NCI-H524 treated with DMSO at 0.1 percent for 48 hours (cell line): ENCODE measurements at places on chromosomes 16 and 17.

GRCh38 chr17:71201639-71202038 lies 919.2 kb upstream of the SOX9 start:
- DNase-seq = no peak

GRCh38 chr16:13529193-13529982 lies 390.6 kb upstream of the ERCC4 start:
- no peak for DNase-seq

DNA sequence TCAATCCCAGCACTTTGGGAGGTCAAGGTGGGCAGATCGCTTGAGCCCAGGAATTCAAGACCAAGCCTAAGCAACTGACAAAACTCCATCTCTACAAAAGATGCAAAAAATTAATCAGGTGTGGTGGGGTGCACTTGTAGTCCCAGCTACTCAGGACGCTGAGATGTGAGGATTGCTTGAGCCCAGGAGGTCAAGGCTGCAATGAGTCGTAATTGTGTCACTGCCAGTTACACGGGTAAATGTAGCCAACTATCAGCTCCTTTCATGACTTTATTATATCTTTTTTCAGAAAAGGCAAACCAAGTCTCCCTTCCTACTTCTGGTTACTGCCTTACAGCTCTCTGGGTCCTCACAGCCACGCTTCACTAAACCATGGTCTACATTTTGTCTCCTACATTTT lies 4.0 kb downstream of the SDF2 start:
- no peak for DNase-seq

GRCh38 chr17:63178530-63178929 lies 212.5 kb downstream of the TANC2 start:
- DNase-seq = no peak

DNA sequence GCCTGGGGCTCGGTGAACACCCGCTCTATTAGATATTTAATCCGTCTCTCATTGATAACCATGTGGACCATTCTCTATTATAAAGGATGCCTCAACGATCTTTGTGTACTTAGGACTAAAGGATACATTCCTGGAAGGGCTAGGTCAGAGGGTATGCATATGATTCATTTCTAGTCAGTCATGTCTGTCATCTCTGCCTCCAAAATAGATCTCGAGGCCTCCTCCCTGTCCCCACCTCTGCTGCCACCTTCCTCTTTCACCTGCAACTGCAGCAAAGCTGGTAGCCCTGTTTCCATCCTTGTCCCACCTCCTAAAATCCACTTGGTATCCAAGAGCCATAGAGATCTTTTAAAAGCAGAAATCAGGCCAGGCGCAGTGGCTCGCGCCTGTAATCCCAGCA lies 121.5 kb downstream of the KATNIP start:
- no peak for DNase-seq

- no peak for DNase-seq
Observed at GRCh38 chr17:44109312-44109630, 14.2 kb downstream of the HDAC5 start.

DNA sequence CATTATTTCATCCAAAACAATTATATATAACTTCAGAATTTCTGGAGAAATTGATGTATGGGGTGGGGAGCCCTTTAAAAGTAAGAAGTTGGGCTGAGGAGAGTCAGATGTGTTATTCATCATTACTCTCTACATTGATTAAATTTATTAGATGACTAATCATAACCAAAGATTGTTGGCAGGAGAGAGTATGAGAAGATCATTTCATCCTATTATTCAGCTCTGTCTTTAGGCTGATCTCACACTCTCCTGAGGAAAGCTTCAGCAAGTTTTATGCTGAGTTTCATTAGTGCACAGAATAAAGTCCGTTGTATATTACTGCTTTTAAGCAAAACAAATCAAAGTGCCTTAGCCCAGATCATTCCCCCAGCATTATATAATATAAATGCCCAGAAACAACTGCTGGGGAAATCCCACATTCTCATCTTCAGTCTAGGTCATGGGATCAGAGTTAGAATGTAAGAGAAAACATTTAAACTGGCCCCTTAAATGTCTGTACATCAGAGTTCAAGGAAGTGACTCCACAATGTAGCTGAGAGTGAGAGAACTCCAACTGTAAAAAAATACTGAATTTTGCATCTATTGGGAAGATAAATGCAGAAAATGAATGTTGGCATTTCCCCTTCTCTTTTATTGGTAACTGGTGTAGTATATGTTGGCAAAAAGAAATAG lies 130.1 kb upstream of the HLF start:
- no peak for DNase-seq

GRCh38 chr17:43878260-43879175 lies 28.8 kb downstream of the MPP2 start:
- no peak for DNase-seq

GRCh38 chr17:43905985-43906852 lies 1.1 kb downstream of the MPP2 start:
- peak; percentile 34 for DNase-seq

- no peak for DNase-seq
Observed at GRCh38 chr16:28192806-28193529, 18.8 kb downstream of the XPO6 start.

GRCh38 chr16:4328046-4328781 lies 12.3 kb downstream of the GLIS2 start:
- peak; percentile 40 for DNase-seq

- no peak for DNase-seq
Observed at GRCh38 chr16:69940676-69941075, 10.5 kb upstream of the CLEC18A start.

GRCh38 chr17:6035801-6036394 lies 34.3 kb upstream of the WSCD1 start:
- DNase-seq = no peak

DNA sequence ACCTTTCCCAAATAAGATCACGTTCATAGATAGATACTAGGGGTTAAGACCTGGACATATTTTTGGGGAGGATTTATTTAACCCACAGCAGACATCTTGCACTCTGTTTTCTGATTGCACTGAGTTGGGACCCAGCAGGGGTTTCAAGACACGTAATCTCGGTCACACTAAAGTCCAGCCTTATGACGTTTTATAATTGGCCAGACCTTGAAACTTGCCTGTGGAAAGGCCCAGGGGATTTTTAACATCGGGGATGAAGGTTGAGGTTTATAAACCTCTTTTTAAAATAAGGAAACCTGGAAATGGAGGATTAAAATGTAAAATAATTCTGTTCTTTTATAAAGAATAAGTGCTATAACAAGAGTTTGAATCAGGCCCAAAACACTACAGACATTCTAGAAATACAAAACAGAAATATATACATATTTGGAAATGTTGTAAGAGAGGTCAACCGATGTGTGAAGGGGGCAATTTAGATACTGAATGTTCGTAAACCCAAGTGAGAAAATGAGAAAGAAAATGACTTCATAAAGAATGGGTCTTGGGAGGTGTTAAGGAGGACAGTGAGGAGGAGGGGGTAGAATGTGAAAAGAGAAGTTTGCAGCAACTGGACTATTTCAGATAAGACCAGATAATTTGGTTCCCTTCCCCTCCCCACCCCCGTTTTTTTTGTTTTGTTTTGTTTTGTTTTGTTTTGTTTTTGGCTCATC lies 61.1 kb upstream of the NOL11 start:
- DNase-seq = no peak

GRCh38 chr17:10549096-10549842 lies at the start of gene MYH2:
Gene MYH2, minus strand, starts transcription at chr17:10549658. Its CDS starts 1,738 bp downstream, at chr17:10547920.
- DNase-seq = no peak

- DNase-seq = no peak
Observed at GRCh38 chr16:31270795-31271194, 11.0 kb downstream of the ITGAM start.
